ENCODE measurements at places on chromosomes 6 and 20. TPM values are rescaled to one million over a fixed set of nuclear protein-coding genes. Genes with fewer than 3 reads are reported as not detected.

The OTOR gene
- not detected for total RNA-seq

The PHACTR3 gene
- not detected for total RNA-seq

The PAK5 gene
- not detected for total RNA-seq

The DNAJC5 gene
- total RNA-seq = 38.4 TPM

The STMND1 gene
- total RNA-seq = not detected

The NEURL2 gene
- total RNA-seq = 16.5 TPM

GRCh38 chr6:52590152-52590891, 13.5 kb upstream of the TRAM2 start:
- peak; percentile 92 for DNase-seq
- H3K27ac ChIP-seq = peak overlapping the region; percentile 74
- H3K36me3 ChIP-seq = no peaks in the 10 kb centered on the region
- peaks cover 62% of the 10 kb centered on the region for H3K4me1 ChIP-seq

GRCh38 chr20:22679197-22679596, 94.8 kb upstream of the FOXA2 start:
- peaks cover 17% of the 10 kb centered on the region for H3K4me1 ChIP-seq
- DNase-seq = no peak
- no peaks in the 10 kb centered on the region for H3K27me3 ChIP-seq

DNA sequence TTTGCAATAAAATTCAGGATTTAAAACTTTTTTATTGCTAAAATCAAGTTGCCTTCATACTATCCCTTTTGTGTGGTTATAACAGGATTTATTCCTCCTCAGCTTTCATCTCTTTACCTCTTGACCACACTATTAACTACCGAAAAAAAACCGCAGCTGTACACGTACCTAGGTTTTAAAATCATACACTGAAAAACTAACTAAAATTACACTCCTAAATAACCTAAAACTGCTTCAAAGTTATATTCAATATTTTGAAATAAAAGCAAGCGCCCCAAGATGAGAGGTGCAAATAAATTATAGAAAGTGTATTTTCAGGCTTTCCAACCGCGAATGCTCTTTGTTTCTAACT, 1.4 kb downstream of the MPC1 start:
- H3K36me3 ChIP-seq = no peaks in the 10 kb centered on the region
- H3K27me3 ChIP-seq = no peaks in the 10 kb centered on the region
- peak overlapping the region; percentile 94 for H3K27ac ChIP-seq
- no peak for DNase-seq

DNA sequence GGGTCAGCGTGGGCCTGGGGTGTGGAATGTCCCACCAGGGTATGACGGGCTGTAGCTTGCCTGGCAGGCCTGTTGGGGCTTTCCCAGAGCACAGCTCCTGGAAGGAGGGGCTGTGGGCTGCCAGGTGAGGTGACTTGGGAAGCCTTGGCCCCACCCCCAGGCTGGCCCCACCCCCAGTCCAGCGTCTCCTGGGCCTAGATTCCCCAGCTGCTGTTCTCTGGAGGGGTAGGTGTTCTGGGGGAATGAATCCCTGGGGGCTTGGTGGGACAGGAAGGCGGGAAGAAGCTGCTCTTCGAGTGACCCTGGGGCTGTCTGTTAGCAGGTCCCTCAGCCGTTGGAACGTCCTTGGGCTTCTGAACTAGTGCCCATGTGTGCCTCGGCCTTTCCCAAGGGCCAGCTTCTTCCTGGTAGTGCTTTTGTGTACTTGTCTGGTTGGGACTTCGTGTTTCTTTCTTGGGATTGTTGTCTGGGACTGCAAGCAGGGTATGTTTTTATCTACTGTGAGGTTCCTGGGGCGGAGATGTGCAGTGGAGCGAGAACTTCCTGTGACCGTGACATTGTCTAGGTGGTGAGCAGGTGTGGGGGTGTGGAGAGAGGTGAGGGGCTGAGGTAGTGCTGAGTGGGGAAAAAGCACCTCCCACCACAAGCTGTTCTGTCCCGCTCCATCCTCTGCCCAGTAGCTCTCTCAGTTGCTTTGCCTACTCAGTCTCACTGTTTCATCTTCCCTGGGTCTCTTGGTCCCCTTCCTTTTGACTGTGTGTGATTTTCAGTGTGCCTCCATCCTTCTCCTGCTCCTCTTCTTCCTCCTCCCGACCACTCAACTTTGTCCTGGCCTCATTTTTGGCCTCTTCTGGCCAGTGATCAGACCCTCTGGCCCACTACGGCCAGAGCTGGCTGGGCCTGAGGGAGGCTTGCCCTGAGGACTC, 1.3 kb upstream of the DDR1 start:
- peak; percentile 91 for DNase-seq
- H3K4me1 ChIP-seq = peaks cover 34% of the 10 kb centered on the region
- no peaks in the 10 kb centered on the region for H3K27me3 ChIP-seq
- H3K4me3 ChIP-seq = peak overlapping the region; percentile 78
- peak overlapping the region; percentile 96 for H3K27ac ChIP-seq

- no peak overlapping the region for H3K4me3 ChIP-seq
- no peak for DNase-seq
- H3K27me3 ChIP-seq = no peaks in the 10 kb centered on the region
- H3K4me1 ChIP-seq = no peaks in the 10 kb centered on the region
These were observed 4.6 kb downstream of the EGFL8 start for GRCh38 chr6:32168807-32169591.

- H3K36me3 ChIP-seq = no peaks in the 10 kb centered on the region
- H3K4me3 ChIP-seq = no peak overlapping the region
- no peaks in the 10 kb centered on the region for H3K27me3 ChIP-seq
- no peak overlapping the region for H3K27ac ChIP-seq
These were observed 45.1 kb upstream of the FOXA2 start for GRCh38 chr20:22629447-22629846.

GRCh38 chr6:33384581-33385020, 7.0 kb upstream of the KIFC1 start:
- H3K4me3 ChIP-seq = no peak overlapping the region
- H3K4me1 ChIP-seq = peaks cover 7% of the 10 kb centered on the region
- no peak overlapping the region for H3K27ac ChIP-seq
- H3K36me3 ChIP-seq = no peaks in the 10 kb centered on the region

- no peaks in the 10 kb centered on the region for H3K27me3 ChIP-seq
- H3K27ac ChIP-seq = no peak overlapping the region
- DNase-seq = no peak
These were observed 53.3 kb upstream of the TAF8 start for GRCh38 chr6:41996997-41997396.

GRCh38 chr6:158850807-158851115, 31.6 kb upstream of the EZR start:
- no peak overlapping the region for H3K27ac ChIP-seq
- no peaks in the 10 kb centered on the region for H3K36me3 ChIP-seq
- H3K4me3 ChIP-seq = no peak overlapping the region
- no peak for DNase-seq
- no peaks in the 10 kb centered on the region for H3K27me3 ChIP-seq
- peaks cover 30% of the 10 kb centered on the region for H3K4me1 ChIP-seq

DNA sequence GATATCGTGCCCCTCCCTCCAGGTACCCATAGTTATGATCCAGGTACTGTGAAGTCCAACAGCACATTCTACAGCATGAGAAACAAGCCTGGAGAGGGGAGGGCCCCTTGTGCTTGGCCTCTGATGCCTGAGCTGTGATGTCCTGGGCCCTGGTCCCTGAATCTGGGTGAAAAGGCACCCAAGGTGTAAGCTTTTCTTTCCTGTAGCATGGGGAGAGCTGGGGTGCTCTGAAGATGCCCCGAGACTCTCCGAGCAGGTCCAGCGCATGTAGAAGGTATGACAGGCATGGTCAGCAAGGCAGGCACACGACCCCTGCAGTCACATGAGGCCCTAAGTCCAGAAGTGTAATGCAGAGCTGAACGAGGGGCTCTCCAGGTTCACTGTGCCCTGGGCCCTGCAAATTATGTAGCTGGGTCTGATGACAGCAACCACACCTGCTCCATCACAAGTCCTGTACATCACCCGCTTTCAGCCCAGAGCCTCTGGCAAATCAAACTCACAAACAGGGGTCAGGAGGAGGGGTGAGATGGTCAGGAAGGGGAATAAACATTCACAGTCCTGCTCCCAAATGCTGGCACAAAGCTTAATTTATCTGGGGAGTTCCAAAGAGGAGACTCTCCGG, 1.8 kb upstream of the CTSZ start:
- H3K4me1 ChIP-seq = peaks cover 47% of the 10 kb centered on the region
- H3K27ac ChIP-seq = no peak overlapping the region
- no peak for DNase-seq
- H3K36me3 ChIP-seq = no peaks in the 10 kb centered on the region
- no peak overlapping the region for H3K4me3 ChIP-seq
- H3K27me3 ChIP-seq = no peaks in the 10 kb centered on the region

- H3K36me3 ChIP-seq = no peaks in the 10 kb centered on the region
- H3K4me3 ChIP-seq = no peak overlapping the region
- DNase-seq = no peak
- H3K4me1 ChIP-seq = no peaks in the 10 kb centered on the region
These were observed 85.5 kb downstream of the SLC22A23 start for GRCh38 chr6:3371222-3371949.

GRCh38 chr6:90284236-90285041, 12.2 kb downstream of the BACH2 start:
- H3K27me3 ChIP-seq = no peaks in the 10 kb centered on the region
- peak overlapping the region; percentile 20 for H3K27ac ChIP-seq
- DNase-seq = no peak
- H3K36me3 ChIP-seq = no peaks in the 10 kb centered on the region

DNA sequence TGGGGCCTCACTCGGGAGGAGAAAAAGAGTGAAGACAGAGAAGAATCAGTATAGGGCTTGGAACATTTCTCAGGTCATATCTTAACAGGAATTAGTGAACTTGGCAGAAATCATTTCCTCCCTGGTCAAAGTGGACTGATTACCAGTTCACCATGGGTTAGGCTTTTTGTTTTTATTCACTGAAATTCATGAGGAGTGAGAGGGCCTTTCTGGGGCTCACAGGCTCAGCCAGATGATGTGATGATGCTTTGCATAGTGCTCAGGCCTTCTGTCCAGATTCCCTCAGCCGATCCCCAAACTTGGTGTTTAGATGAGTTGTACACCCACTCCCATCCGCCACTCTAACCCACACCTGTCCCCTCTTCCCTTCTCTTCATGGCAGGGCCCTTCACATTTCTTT, 32.5 kb downstream of the SRSF3 start:
- H3K27ac ChIP-seq = no peak overlapping the region
- H3K36me3 ChIP-seq = no peaks in the 10 kb centered on the region
- DNase-seq = no peak
- H3K27me3 ChIP-seq = no peaks in the 10 kb centered on the region
- H3K4me1 ChIP-seq = peaks cover 53% of the 10 kb centered on the region

- no peak overlapping the region for H3K4me3 ChIP-seq
- DNase-seq = no peak
- H3K36me3 ChIP-seq = no peaks in the 10 kb centered on the region
- no peaks in the 10 kb centered on the region for H3K27me3 ChIP-seq
- peaks cover 16% of the 10 kb centered on the region for H3K4me1 ChIP-seq
- no peak overlapping the region for H3K27ac ChIP-seq
These were observed 5.4 kb upstream of the CCN5 start for GRCh38 chr20:44709797-44710196.

- no peaks in the 10 kb centered on the region for H3K36me3 ChIP-seq
- no peak overlapping the region for H3K4me3 ChIP-seq
- H3K27ac ChIP-seq = peak overlapping the region; percentile 88
- H3K27me3 ChIP-seq = no peaks in the 10 kb centered on the region
- DNase-seq = no peak
These were observed 608.3 kb upstream of the CITED2 start for GRCh38 chr6:139982652-139983295.

DNA sequence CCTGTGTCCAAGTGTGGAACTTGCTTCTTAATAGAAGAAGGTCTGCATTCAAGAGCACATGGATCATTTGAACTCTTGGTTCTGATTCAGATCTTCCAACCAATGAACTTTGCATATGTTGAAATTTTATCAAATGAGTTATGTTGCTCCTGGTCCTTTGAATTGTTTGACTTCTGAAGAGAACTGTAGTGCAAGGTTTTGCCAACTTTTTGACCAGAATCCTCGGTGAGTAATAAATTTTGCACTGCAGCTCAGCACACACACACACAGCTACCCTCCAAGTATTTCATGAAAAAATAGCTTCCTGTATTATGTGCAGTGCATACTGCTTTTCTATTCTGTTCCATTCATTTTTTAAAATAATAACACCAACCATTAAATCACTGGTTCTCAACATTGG, 67.5 kb downstream of the BFSP1 start:
- DNase-seq = no peak
- no peaks in the 10 kb centered on the region for H3K27me3 ChIP-seq
- H3K4me3 ChIP-seq = no peak overlapping the region
- no peaks in the 10 kb centered on the region for H3K36me3 ChIP-seq

DNA sequence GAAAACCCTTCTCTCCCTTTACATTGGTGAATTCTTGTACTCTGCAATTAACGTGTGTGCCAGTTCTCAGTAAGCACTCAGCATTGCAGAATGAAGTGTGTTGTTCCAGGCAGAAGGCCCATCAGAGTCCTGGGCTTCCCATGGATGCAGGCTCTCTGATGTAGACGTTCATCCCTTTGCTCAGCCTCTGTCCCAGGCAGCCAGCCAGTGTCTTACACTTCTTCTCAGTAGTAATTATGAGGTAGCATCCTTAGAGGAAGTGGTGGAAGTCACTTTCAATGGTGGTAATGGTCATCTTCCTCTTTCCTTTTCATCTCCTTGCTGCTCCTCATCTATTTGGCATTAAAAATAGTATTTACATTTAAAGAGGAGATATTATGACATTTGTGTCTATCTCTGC, 66.7 kb upstream of the FYN start:
- no peaks in the 10 kb centered on the region for H3K27me3 ChIP-seq
- no peak overlapping the region for H3K27ac ChIP-seq
- H3K4me1 ChIP-seq = peaks cover 1% of the 10 kb centered on the region
- H3K36me3 ChIP-seq = no peaks in the 10 kb centered on the region

- no peaks in the 10 kb centered on the region for H3K27me3 ChIP-seq
- DNase-seq = no peak
- H3K4me3 ChIP-seq = no peak overlapping the region
- H3K27ac ChIP-seq = peak overlapping the region; percentile 9
- peaks cover 17% of the 10 kb centered on the region for H3K4me1 ChIP-seq
These were observed 70.8 kb upstream of the SASH1 start for GRCh38 chr6:148271711-148272439.

DNA sequence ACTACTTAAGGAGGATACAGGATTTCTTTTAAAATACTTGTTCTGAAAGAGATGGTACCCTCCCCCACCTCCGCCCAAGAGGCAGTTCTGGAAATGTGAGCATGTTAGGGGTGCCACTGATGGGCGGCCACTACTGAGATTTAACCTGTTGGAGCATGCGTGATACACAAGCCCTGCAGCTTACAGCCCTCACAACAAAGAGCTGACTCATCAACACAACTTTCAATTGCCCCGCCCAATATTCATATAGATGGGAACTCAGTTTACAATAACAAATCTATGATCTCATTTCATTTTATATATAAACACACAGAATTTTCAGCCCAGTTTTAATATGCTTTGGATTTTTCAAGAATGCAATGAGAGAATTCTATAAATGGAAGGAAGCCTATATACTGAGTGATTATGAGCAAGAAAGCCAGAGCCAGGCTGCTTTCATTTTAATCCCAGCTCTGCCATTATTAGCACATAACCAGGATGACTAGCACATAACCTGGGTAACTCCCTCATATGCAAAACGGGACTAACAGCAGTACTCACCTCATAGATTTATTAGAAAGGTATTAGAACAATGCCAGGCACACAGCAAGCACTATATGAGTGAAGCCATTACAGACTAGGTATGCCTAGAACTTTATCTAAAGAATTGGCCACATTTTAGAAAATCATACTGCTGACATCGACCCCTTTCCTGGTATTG, 45.6 kb upstream of the IPCEF1 start:
- no peak overlapping the region for H3K4me3 ChIP-seq
- peaks cover 12% of the 10 kb centered on the region for H3K4me1 ChIP-seq
- H3K27me3 ChIP-seq = no peaks in the 10 kb centered on the region
- no peaks in the 10 kb centered on the region for H3K36me3 ChIP-seq
- DNase-seq = no peak
- no peak overlapping the region for H3K27ac ChIP-seq

GRCh38 chr6:28580475-28580874, 54.8 kb downstream of the GPX5 start:
- no peaks in the 10 kb centered on the region for H3K4me1 ChIP-seq
- no peak overlapping the region for H3K4me3 ChIP-seq
- H3K27me3 ChIP-seq = no peaks in the 10 kb centered on the region
- H3K36me3 ChIP-seq = no peaks in the 10 kb centered on the region
- no peak for DNase-seq

Measured in thyroid gland (tissue), 4 donors.